NK-92 treated with Interleukin-12 subunit alpha and Interleukin-12 subunit beta, amount 100 ng/mL, for 24 hours (cell line): ENCODE measurements at places on chromosomes 7 and 10.

DNA sequence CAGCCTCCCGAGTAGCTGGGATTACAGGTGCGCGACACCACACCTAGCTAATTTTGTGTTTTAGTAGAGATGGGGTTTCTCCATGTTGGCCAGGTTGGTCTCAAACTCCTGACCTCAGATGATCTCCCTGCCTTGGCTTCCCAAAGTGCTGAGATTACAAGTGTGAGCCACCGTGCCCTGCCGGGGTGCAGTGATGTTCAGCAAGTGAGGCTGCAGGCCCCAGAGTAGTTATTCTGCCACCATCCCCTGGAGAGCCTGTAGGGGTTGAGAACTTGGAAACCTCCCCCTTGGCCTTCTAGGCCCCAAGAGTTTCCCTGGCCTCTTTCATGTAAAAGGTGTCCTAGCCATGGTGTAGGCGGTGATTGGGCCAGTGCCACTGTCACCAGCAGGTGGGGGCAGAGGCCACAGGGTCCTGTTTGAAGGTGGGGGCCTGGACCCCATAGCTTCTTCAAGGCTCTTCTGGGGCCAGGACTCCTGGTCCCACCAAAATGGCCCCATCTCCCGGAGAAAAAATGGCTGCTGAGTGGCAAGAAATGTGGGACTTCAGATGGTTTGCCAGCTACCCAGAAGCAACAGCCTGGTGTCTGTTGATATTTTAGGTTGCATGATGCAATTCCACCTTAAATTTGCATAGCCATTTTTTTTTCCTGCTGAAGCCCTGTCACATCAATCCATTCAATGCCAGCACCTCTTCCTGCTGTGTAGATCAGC lies 25.5 kb upstream of the INMT start:
- DNase-seq, result no peak

DNA sequence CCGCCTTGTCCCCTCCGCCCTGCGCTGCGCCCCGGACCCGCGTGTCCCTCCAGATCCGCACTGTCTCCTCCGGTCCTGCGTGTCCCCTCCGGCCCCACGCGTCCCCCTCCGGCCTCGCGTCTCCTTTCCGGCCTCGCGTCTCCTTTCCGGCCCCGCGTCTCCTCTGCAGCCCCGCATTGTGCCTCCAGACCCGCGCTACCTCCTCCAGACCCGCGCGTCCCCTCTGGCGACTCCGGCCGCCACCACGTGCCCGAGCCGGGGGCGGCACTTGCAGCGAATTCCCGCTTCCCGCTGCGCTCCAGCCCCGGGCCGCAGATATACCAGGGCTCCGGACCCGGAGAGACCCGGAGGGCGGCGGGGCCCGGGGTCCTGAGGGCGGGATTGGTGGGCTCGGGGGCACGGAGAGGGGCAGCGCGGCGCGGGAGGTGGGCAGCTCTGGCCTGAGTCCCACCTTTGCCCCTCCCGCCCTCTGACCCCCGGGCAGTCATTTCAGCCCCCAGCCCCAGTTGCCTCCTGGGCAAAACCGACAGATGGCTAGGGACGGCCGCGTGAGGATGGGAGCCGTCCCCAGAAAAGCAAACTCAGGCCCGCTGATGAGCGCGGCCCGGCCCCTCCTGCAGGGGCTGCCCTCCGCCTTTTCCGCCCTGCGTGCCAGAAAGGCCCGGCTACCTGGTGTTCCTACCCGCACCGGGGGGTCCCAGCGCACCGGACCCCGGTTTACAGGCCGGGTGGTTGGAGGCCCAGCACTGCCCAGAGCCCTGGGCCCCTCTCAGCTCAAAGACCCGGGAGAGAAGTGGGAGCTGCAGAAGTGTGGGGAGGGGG lies 56.5 kb downstream of the RBM17 start:
- DNase-seq, result no peak

DNA sequence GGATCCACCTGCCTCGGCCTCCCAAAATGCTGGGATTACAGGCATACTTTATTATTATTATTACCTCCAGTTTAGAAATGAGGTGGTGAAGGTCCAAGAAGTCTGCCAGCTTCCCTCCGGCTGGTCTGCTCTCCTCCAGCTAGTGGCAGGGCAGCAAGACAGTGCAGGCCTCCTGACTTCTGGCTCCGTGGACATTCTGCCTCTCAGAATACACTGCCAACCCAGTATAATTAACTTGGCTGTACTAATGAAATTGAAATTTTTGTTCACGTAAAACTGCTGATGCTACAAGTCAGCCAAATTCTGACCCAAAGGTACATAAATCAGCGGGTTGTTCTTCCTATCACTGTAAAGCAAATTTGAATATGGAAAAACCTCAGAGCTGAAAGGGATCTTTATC lies 7.6 kb upstream of the PDE1C start:
- no peak for DNase-seq

DNA sequence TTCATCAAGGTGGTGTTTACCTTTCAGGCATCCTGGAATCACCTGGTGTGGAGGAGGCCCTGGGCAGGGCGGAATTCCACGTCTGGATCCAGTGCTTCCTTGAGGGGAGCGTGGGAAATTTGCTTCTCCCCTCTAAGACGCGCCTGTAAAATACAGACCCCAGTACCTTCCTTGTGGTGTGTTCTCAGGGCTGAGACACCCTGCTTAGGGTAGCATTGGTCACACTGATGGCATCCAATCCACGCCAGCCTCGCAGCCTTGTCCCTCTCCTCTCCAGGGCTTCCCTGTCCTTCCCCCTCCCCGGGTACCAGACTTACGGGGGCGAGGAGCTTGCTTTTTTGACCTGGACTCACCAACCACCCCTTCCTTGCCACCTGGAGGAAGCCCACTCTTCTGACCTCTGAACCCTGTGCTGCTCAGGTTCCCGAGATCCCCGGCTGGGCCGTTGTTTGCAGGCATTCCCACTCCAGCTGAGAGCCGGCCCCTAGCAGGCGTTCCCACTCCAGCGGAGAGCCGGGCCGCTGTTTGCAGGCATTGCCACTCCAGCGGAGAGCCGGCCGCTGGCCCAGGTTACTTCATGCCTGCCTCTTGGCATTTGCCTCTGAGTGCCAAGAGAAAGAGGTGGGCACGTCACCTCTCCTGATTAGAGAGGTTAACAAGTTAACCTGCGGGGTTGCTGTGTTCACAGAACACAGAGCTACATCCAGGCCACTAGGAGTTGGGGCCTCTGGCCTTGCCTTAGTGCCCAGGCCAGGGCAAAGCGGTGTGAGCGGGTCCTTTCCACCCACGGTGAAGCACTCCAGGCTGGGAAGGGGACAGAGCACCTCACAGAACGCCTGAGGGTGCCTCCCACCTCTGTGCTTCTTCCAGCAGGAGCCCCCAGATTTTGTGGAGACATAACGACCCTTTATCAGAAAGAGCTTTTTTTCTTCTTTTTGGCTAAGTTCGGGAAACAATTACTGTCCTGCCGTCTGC lies 254.0 kb upstream of the PPP2R2D start:
- DNase-seq, result no peak
